ENCODE measurements at places on chromosomes 2 and 18. TPM values are rescaled to one million over a fixed set of nuclear protein-coding genes. Genes with fewer than 3 reads are reported as not detected.

PRKAG3 gene
- total RNA-seq = not detected

CAPG gene
- 429 TPM for total RNA-seq

DNA sequence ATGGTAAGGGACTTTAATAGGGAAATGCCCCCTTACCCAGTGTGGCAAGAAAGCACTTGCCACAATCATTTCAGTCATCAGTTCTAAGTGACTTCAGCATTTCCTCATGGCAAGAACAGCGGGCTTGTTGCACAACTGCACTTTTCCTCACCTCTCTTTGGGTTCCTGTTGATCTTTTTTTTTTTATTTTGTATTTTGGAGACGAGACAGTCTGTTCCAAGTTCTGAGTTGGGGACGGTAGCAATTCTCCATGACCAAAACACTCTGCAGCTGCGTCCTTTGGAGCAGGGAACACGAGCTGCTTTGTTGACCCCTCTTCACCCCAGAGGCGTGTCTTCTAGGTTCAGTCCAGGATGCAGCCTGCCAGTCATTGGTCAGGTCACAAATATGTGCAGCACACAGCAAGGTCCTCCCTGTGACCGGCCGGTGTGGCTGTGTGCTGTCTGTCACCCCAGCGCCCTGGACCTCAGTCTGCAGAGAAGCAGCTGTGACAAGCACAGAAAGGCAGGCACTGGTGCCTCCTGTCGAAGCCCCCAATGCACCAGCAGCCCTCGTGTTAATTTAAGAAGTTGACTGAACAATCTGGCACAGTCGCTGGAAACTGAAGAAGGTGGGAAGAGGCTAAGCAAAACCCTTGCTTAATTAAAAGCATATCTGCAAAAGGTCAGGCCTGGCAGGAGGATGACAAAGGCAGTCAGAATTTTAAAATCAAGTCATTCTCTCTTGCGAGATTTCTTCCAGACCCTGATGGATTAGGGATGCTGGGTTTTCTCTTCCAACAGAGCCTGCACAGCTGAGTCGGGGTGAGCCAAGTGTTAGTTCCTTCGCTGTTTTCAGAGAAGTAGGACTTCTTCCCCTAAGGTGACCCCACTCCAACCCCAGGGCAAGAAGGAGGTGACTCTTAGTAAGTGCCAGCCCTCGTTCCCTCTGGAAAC is 96.7 kb upstream of the COPS8 start:
- no peak for DNase-seq

- DNase-seq = no peak
Observed at GRCh38 chr2:33032245-33032644, 85.5 kb downstream of the LTBP1 start.

GRCh38 chr2:234989183-234989701 is 37.4 kb downstream of the SH3BP4 start:
- no peak for DNase-seq

DNA sequence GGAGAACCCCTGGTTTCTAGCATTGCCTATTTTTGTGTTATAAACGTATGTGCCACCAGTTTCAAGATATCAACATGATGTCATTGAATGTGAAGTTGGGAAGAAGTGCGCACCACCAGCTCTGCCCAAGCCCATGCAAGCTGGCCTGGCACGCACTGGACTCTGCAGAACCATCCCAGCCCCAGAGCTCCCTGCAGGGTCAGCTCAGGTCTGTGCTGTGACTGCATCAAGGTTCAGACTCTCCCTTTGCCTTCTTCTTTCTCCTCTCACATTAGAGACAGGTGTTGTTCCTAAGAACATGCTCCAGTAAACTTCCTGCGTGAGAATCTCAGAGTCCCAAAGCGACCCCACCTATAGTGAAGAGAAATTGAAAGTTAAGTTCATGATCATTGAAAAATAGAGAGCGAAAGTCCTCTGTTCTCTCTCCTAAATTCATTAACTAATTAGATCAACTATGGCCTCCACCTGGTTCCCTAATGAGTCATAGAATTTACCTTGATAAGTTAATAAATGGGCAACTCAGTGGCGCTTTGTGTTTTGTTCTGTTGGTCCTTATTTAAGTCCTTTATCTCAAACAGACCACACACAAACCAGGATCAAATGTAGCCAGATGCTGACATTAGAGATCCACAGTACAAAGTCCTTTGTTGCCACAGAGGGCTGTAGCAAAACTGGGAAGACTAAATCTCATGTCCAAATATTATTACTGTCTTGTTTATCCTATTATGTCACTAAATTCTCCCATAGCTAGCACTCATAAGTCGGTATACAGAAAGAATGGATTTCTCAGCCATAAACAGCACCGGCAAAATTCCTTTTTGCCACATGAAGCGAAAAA is 432.3 kb downstream of the STK39 start:
- no peak for DNase-seq

DNA sequence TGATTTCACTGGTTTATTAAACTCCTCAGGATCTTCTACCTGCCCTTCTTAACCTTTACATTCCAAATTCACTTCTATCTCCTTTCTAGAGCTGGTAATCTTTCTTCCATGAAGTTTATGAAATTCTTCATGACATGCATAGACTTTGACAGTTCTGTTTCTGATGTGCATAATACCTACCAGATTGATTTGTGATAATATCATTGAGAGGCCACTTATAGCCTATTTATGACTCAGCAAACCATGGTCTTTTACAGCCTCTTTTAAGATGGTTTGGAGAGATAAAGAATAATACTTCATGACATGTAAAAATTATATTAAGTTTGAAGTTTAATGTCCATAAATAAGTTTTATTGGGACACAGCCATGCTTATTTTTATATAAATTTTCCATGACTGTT is 14.0 kb downstream of the SCN2A start:
- no peak for DNase-seq

Measured in Caki2 (cell line).